ENCODE measurements at places on chromosomes 13 and 19.

DNA sequence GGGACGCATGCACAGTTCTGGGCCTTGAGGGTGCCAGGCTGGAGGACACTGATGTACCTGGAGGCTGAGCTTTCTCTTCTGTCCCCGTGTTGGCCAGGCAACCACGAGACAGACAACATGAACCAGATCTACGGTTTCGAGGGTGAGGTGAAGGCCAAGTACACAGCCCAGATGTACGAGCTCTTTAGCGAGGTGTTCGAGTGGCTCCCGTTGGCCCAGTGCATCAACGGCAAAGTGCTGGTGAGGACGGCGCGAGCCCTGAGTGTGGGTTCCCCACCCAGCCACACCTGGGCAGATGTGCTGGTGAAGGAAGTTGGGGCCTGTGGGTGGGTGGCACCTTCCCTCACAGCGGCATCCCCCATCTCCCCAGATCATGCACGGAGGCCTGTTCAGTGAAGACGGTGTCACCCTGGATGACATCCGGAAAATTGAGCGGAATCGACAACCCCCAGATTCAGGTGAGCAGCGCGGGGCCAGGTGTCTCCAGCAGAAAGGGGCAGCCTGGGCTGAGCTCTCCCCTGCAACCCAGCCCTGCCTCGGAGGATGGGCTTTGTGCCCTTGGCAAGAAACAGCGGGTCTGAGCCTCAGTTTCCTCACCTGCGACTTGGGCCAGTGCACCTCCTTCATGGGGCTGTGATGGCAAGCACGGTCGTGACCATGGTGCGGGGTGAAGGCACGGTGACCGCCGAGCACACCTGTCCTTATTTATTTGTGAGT is 26.2 kb downstream of the CCDC8 start:
- no peak for DNase-seq

GRCh38 chr13:96089749-96090239 is at the start of gene HS6ST3:
HS6ST3 (plus strand) TSS chr13:96090107.
- DNase-seq = peak; percentile 6

- peak; percentile 86 for DNase-seq
Measured at GRCh38 chr19:11797491-11797890, 832 bp upstream of the ZNF491 start.

GRCh38 chr13:42656958-42657357 is 83.0 kb downstream of the TNFSF11 start:
- DNase-seq = no peak

- DNase-seq = no peak
Measured at GRCh38 chr13:100209857-100210825, 121.2 kb downstream of the PCCA start.

DNA sequence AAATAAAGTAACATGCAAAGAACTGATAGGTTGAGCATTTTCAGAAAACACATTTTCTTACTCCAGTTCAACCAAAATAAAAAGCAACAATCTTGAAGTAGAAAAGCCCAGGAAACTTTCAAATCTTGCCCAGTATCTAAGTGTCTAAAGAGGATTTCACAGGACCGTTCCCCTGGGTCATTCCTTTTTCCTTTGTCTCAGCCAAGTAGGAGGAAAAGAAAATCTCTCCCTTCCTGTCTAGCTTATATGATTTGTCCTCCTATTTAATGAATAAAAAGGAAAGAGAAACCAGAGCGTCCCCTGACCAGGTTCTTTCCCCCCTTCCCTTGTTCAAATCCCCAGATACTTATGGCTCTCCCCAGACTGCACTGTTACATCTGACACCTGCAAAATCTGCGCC is 248.0 kb downstream of the KCTD12 start:
- DNase-seq = no peak

DNA sequence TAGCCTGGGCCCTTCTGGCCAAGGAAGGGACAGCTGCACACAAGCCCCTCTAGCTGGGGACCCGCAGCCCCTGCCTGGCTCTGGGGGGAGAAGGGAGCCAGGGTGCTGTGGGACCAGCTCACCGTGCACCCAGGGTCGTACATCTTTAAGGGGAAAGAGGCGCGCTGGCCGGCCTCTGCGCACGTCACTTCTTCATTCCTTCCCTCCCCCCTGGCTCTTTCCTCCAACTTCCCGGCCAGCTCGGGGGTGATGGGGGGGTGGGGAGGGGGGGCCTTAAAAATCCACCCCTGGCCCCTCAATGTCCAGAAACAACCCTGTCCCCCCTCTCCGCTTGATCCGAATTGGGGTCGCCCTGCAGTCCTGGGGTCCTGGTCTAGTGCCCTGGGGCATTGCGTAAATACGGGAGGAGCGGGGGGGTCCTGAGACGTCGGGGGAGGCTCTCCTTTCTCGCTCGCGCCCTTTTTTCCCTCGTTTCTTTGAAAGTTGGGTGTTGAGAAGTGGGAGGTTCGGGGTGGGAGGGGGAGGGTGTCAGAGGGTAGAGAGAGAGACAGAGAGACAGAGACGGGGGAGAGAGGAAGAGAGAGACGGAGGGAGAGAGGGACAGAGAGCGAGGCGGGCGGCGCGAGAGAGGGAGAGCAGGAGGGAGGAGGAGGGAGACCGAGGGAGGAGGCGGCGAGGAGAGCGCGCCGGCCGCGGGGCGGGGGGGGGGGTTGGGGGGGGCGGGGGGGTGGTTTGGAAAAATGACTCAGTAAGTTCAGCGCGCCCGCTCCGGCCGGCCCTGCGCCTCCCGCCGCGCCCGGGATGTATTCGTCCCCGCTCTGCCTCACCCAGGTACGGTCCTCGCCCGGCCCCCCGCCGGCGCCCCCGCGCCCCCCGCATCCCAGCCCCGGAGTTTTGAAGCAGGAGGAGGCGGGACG is at the start of gene NFIC:
NFIC (plus strand) TSS at position 748 of the 917 bp plus-strand sequence; CDS start at position 802, 54 bp downstream.
- DNase-seq = peak; percentile 38

DNA sequence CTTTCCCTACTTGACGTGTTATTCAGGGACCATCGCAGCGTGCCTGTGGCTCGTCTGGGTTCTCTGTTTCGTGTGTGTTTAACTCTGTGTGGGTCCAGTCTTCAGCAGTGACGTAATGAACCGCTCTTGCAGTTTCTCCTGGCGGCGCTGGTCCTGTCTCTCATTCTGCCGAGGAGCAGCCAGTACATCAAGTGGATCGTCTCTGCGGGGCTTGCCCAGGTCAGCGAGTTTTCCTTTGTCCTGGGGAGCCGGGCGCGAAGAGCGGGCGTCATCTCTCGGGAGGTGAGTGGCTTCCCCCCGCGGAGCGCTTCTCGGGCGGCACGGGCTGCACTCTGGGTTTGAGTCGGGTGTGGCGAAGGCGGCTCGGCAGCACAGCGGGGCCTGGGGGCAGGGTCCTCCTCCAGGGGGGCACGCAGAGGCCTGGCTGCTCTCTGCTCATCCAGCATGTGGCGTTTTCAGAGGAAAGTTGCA is 36.3 kb upstream of the TFDP1 start:
- DNase-seq = no peak

DNA sequence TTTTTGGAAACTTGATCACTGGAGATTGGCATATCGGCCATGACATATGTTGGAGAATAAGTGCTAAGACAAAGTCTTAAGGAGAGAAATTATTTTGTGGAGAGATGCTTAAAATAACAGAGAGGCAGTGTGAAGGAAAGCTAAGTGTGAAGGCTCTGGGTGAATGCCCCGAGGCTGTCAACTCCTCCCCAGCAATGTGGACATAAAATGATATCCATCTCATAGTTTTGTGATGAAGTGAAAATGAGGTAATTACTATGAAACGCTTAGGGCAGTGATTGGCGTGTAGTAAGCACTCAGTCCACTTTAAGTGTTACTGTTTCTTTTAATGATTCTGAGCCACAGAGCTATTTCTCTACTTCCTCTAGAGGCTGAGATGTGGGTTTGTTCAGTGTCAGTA is 195.8 kb upstream of the KLF12 start:
- no peak for DNase-seq

DNA sequence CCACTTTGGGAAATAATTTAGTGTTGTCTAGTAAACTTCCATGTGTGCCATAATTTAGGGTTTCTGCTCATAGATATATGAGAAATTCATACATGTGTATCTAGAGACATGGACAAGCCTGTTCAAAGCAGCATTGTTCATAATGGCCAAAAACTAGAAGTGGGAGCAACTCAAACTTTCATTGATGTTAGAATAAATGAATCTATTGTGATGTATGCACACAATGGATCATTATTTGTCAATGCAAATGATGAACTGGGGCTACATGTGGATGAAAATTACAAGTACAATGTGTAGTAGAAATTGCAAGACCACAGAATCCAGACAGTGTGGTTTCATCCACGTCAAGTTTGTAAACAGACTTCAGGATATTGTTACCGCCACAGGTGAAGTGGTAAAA is 284.7 kb downstream of the SLC7A1 start:
- no peak for DNase-seq

- no peak for DNase-seq
Measured at GRCh38 chr13:61592489-61592888, 176.8 kb upstream of the PCDH20 start.

- DNase-seq = no peak
Measured at GRCh38 chr19:482186-483041, 13.9 kb upstream of the MADCAM1 start.

GRCh38 chr13:91278888-91279287 is 68.6 kb upstream of the MIR17HG start:
- no peak for DNase-seq

- DNase-seq = no peak
Measured at GRCh38 chr13:54636231-54636630, 1607.6 kb downstream of the OLFM4 start.

- DNase-seq = no peak
Measured at GRCh38 chr13:35485424-35485823, 8.9 kb upstream of the MAB21L1 start.

- no peak for DNase-seq
Measured at GRCh38 chr13:46613409-46614049, 60.6 kb downstream of the LRCH1 start.

- DNase-seq = no peak
Measured at GRCh38 chr19:7333198-7334118, 15.3 kb upstream of the ARHGEF18 start.

DNA sequence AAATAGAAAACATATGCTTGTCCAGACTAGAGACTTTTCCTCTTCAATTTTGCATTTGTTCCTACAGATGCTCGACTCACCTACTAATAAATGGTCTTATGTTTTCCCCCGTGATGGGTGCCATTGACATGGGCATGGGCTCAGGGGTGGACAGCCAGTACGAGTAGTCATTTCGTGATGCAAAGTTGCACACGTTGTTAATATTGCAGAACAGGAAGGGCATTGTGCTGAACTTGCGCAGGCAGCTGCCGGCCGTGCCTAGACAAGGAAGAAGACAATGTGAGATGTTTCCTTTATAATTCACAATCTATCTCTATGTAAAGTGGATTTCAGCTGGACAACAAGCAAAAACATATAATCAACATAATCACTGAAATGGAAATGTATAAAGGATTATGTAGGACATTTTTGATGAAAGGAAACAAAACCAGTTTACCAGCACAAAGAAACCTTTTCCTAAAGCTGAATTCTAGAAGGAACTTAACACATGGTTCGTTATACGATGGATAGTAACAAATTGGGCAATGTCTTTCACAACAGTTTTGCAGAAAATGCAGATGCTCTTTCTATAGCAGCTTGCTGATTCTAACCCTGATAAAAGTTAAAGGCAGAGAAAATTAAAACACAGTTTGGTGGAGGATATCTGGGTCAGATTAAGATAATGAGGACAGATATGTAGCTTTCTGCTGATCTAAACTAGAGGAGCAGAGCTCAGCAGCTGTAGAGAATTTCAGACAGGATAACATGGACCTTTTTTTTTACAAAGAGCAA is 145.7 kb downstream of the COL4A1 start:
- no peak for DNase-seq

GRCh38 chr19:15551293-15552004 is 43.1 kb downstream of the CYP4F22 start:
- DNase-seq = peak; percentile 68

GRCh38 chr13:46771693-46772092 is 25.3 kb downstream of the ESD start:
- no peak for DNase-seq

DNA sequence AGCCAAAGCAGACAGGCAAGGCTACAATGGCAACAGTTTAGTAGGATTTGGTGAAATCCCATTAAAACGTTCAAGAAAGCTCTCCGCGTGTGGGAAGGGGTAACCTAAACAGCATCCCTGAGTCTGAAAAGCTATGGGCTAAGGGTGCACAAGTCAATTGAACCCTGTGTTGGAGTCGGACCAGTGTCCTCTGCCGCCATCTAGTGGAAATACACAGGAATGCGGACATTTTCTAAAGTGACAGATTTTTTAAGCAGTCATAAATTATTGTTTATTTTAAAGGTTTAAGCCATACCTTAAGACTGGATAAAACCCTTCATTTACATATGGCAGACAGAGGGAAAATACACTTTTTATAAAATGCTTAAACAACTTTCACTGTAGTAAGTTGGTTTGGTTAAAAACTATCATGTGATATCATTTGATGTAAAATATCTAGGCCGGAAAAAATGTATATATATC is 26.5 kb upstream of the LSM14A start:
- DNase-seq = peak; percentile 73

DNA sequence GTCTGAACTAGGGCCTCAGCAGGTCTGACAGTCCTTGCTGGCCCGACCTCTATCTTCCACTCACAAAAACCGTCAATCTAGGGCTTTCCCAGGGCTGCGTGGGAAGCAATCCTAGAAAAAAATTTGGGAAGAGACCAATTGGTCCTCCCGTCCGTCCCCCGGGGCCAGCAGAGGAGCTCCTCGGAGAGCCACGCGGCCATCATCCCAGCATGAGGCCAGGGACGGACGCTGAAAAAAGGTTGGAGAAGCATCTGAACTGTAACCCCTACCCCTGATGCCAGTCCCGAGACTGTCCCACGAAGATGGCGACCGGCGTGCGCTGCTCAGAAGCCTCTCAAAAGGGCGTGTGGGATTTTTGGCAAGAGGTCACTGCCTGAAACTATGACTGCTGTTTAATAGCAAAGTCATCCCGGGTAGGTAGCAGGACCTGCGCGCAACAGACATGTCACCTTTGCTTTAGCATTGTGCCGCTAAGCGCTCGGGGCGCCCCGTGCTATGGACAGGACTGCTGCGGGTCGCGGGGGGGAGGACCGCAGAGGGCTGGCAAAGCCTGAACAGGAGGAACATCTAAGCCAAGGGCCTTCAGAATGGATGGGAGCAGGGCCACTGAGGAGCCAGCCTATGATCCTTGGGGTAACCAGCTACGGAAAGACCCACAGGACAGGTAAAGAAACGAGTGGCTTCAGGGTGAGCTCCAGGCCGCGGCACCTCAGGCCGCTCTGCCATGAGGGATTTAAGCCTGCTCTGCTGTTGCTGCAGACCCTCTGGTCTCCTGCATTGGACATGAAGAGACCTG is 10.6 kb downstream of the AKAP8 start:
- DNase-seq = no peak

- DNase-seq = no peak
Measured at GRCh38 chr19:55552620-55553019, 7.3 kb upstream of the SBK3 start.

- DNase-seq = no peak
Measured at GRCh38 chr13:108146642-108147041, 68.7 kb downstream of the LIG4 start.

GRCh38 chr13:77737583-77738200 is 40.2 kb downstream of the SLAIN1 start:
- peak; percentile 13 for DNase-seq

DNA sequence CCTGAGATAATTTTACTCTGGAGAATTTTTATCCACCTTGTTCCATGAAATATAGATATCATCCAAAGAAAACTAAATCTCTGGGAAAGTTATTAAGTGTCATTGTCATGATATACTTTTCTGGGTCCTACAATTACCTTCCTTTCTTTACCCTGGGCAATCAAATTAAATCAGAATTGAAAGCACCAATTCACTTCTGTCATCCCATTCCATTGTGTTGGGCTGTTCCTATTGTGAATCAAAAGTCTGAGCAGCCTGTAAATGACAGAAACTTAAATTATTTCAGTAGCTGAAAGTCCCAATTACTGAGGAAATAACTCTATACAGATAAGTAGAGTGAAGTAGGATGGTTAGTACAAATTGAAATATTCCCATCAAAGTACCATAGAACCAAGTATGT is 1284.2 kb downstream of the EFNB2 start:
- no peak for DNase-seq

All from activated CD4-positive, alpha-beta T cell treated with anti-CD3 and anti-CD28 coated beads, Interleukin-2, Interleukin-6, amounts not matched to agents 100 ng/mL and 50 ng/mL, durations not matched to agents 16 hours and 8 hours (primary cell).